H9 (cell line): ENCODE measurements at places on chromosomes 16 and 17. TPM values are rescaled to one million over a fixed set of nuclear protein-coding genes. Genes with fewer than 3 reads are reported as not detected.

The CSF3 gene
- not detected in 2 replicates for total RNA-seq

GRCh38 chr16:79797486-79797885 is 196.9 kb upstream of the MAF start:
- no peak overlapping the region for H3K4me3 ChIP-seq
- H3K4me1 ChIP-seq: no peaks in the 10 kb centered on the region; the same call in 1 of the 2 replicates

DNA sequence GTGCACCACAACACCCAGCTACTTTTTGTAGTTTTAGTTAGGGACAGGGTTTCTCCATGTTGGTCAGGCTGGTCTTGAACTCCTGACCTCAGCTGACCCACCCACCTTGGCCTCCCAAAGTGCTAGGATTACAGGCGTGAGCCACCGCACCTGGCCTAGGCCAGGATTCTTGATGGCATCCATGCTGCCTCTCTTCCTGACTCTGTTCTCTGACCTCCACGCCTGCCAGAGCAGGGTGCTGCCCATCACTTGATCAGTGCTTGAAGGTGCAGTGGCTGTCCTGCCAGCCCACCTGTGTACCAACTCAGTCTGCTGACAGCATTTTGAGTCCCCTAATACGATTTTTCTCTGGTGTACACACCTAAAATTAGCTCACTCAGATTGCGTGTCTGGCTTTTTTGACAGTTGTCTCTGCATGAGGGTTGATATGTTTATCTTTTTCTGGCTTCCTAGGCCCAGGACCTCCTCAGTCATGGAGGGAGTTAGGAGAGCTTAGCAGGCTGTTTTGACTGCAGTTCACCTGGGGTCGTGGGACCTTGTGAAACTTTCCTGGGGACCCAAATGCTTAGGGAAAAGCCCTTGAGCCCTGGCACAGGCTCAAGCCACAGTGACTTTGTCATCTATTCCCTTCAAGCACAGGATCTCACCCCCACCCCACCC is 5.9 kb downstream of the HAS3 start:
- no peak overlapping the region for H3K27ac ChIP-seq
- no peak overlapping the region for H3K4me3 ChIP-seq
- H3K27me3 ChIP-seq: no peaks in the 10 kb centered on the region
- peaks cover 75% of the 10 kb centered on the region for H3K36me3 ChIP-seq

DNA sequence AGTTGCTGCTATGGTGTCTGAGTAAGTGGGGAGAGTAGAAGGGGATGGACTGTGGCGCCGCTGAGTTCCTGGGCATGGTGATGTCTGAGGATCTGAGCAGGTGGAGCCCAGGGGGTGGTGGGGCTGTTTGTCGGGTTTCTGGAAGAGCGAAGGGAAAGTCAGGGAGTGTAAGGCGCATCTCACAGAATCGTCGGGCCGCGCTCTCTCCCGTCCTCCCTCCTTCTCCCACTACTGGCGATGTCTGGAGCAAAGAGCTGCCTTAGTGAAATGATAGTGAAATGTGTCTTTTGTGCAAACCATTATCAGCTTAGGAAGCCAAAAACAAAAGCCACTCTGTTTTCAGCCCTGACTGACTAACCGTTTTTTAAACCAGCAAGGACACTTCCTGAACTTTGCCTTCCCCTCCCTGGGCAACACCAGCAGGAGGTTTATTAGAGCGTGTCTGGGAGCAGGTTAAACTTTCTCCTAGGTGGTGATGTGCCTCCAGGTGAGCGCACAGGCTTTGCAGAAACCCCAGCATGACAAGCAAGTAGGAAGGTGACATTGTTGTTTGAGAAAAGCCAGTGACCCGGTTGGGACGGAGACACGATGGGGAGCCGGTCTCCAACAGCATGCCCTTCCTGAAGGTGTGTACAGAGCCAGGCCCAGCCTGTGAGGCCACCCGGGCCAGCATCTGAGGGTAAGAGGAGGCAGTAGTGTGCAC is 49.1 kb downstream of the RAB11FIP3 start:
- no peaks in the 10 kb centered on the region; the same call in 1 of the 2 replicates for H3K4me1 ChIP-seq
- no peak overlapping the region for H3K4me3 ChIP-seq
- DNase-seq: no peak

The LITAFD gene
- not detected in 2 replicates for total RNA-seq

DNA sequence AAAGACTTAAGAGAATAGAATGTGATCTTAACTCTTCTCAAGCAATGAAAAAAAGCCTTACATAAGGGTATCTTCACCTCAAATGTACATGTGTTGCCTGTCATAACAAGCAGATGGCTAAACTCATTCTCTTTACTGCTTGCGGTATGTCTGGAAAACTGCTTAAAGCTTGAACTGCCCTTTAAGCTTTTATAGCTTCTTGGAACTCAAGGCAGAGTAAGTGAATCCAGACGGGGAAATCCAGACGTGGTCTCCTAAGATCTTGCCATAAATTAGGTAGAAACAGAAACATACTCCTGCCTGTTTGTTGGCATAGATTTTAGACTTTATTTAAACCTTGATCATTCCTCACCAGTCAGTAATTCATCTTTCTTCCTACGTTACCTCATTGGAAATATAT is 19.6 kb downstream of the CLUAP1 start:
- no peaks in the 10 kb centered on the region for H3K4me1 ChIP-seq
- DNase-seq: no peak
- H3K27ac ChIP-seq: no peak overlapping the region
- H3K4me3 ChIP-seq: no peak overlapping the region
- peaks cover 33% of the 10 kb centered on the region for H3K36me3 ChIP-seq
- no peaks in the 10 kb centered on the region for H3K27me3 ChIP-seq

- H3K4me1 ChIP-seq: peaks cover 5% of the 10 kb centered on the region; the same call in 1 of the 2 replicates
- H3K27ac ChIP-seq: no peak overlapping the region
- no peak overlapping the region for H3K4me3 ChIP-seq
- peaks cover 2% of the 10 kb centered on the region; the same call in 1 of the 3 replicates for H3K36me3 ChIP-seq
- H3K27me3 ChIP-seq: no peaks in the 10 kb centered on the region
Observed at GRCh38 chr17:2865228-2865627, 69.0 kb downstream of the RAP1GAP2 start.

The CA4 gene
- 1.4 and 1.7 TPM in 2 replicates for total RNA-seq

DNA sequence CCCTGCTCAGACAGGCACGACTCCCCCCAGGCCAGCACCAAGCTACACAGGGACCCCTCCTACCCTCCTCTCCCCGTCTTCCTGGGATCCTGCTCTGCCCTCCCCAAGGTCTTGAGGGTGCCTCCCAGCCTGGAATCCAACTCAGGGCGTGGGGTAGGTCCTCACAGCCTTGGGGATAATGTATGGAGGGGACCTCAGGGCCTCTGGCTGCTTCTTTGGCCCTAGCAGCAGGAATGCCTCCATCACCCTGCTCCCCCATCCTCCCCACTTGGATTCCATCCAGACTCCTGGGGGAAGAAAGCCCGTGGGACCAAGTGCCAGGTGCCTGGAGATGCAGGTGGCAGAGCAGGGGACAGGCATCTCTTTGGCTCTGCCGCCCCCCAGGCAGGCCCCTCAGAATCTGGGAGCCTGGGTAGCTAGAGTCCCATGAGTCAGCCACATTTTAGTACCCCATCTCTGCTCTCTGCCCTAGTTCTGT is 10.7 kb upstream of the STAC2 start:
- no peak for DNase-seq
- no peak overlapping the region for H3K27ac ChIP-seq
- H3K4me3 ChIP-seq: no peak overlapping the region
- H3K36me3 ChIP-seq: no peaks in the 10 kb centered on the region

GRCh38 chr17:40564883-40565768 is at the start of gene CCR7:
CCR7 (minus strand) TSS chr17:40565472; CDS start chr17:40565409, 63 bp downstream.
- H3K27me3 ChIP-seq: no peaks in the 10 kb centered on the region
- peak; percentile 38 for DNase-seq
- H3K36me3 ChIP-seq: peaks cover 5% of the 10 kb centered on the region; the same call in 1 of the 2 replicates

- no peak overlapping the region for H3K27ac ChIP-seq
- no peak for DNase-seq
- H3K27me3 ChIP-seq: no peaks in the 10 kb centered on the region
Observed at GRCh38 chr17:28136923-28137322, 94.4 kb downstream of the NLK start.

DNA sequence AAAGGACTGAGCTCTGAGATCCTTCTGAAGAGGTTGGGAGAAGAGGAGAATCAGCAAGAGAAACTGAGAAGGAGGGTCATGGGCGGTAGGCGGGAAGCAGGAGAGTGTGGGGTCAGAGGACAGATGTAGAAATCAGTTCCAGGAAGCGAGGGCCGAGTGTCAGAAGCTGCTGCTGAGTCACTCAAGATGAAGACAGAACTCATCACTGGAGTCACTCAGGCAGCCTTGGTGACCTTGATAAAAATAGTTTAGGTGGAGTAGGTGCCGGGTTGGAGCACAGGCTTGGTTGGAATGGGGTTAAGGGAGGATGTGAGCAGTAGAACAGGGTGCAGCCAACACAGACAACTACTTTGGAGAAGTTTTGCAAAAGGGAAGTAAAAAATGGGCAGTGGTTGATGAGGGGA is 6.1 kb upstream of the ITGAM start:
- DNase-seq: no peak
- no peak overlapping the region for H3K4me3 ChIP-seq
- no peaks in the 10 kb centered on the region for H3K27me3 ChIP-seq

DNA sequence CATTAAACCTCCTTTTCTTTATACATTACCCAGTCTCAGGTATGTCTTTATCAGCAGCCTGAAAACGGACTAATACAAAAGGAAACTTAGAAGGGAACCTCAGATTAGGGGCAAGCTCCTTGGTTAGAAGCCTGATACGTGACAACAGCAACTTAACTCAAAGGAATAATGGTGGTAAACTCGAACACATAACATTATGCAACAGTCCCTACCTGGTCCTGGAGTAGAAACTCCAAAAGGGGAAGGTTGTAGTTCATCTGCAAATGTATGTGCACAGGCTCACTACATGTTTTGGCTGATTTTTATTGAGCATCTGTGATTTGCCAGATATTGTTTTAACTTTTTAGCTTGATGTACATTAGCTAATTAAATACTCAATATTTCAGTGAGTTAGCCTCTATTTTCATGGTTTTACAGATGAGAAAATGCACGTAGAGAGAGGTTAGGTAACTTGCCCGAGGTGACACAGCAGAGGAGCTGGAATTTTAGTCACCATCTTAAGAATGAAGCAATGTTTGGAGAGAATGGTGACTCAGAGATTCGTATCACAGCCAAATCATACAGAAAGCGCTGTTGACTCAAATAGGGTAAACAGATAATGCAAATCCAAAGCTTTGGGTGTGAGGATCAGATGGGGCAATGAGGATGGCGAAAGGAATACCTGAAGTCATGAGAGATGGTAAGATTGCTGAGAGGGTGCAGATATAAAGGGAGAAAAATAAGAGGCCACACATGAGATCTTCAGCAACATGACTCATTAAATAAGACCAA is 194.9 kb upstream of the RBFOX1 start:
- H3K4me3 ChIP-seq: no peak overlapping the region
- H3K27me3 ChIP-seq: no peaks in the 10 kb centered on the region
- no peaks in the 10 kb centered on the region for H3K36me3 ChIP-seq

The MT1A gene
- 0.68 TPM in 1 of 2 replicates, not detected in the other for total RNA-seq

DNA sequence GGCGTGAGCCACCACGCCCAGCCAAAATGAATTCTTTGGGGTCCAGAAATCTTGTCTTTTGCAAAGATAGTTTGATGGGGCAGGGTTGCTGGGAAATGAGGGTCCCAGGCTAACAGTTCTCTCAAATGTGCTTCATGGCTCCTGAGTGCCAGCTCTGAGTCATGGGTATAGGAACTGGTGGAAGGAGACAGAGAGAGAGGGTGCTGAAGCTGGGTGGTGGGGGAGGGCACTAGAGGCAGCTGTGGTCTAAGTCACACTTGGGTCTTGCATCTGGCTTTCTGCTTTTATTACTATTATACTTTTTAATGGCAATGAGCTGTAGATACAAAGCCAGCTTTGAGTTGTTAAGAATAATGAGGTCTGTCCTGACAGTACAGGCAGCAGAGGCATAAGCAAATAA is 54.6 kb downstream of the PRKCA start:
- H3K36me3 ChIP-seq: no peaks in the 10 kb centered on the region
- peaks cover 6% of the 10 kb centered on the region for H3K4me1 ChIP-seq
- no peak overlapping the region for H3K4me3 ChIP-seq
- no peaks in the 10 kb centered on the region for H3K27me3 ChIP-seq
- DNase-seq: no peak
- H3K27ac ChIP-seq: no peak overlapping the region
